ENCODE measurements at places on chromosomes 1 and 21.
A peak's percentile ranks its signal among the peaks of the same experiment; 100 is the strongest.

DNA sequence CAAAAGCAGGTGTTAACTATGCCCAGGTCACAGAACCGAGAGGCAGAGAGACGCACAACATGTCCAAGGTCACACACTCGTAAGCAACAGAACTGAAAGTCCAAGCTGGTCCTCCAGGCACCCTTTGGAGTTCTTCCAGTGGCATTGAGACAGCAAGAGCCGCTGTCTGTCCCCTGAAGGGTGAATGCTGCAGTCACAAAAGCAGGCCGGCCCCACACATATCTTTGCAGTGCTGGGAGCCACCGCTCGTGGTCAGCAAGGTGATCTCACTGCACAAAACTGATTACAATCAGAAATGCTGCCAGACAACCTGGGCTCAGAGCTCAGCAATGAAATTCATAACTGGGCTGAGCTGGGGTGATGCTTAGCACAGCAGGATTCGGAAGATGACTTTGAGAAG, 47.4 kb upstream of the RAB4A start:
- DNase-seq, result no peak

DNA sequence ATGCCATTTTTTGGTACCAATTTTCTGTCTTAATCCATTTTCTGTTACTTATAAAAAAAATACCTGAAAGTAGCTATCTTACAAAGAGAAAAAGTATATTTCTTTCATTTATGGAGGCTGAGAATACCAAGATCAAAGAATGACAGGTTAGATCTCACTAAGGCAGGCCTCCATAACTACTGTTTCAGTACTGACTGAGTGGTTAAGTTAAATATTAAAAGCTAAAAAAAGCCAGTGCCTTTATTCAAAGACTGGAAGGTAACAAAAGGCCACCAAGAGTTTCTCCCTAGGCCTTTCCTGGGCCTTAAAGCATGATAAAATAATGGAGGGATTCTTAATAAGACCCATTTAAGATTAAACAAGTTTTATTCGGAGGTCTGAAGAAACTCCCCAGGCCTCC, 687.7 kb upstream of the ADGRL4 start:
- no peak for DNase-seq

DNA sequence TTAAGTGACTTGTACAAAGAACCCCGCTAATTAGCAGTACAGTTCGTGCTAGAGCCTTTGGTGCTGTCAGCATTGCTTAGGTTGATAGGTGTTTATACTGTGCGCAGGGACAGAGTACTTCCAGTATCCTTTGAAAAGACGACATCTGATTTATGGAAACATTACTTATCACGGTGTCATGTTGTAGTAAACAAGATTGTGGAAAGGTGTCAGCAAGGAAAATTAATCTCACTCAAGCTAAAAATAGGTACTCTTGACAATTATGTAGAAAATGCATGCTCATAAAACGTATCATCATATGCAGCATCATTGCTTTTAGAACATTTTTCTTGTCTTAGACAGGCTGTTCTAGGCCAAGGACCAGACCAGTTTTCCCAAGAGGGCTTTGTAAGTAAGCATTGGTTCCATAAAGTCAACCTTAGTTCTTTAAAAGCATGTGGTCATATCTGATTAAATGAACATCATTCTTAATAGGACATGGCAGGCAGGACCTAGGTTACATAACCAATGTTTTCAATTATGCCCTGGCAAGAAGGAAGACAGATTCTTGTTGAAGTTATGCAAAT, 33.0 kb downstream of the SH3BGR start:
- DNase-seq, result no peak

GRCh38 chr1:230682882-230683610, 30.9 kb downstream of the AGT start:
- DNase-seq, result no peak

GRCh38 chr21:45792682-45793383, 149.3 kb downstream of the PCBP3 start:
- no peak for DNase-seq

DNA sequence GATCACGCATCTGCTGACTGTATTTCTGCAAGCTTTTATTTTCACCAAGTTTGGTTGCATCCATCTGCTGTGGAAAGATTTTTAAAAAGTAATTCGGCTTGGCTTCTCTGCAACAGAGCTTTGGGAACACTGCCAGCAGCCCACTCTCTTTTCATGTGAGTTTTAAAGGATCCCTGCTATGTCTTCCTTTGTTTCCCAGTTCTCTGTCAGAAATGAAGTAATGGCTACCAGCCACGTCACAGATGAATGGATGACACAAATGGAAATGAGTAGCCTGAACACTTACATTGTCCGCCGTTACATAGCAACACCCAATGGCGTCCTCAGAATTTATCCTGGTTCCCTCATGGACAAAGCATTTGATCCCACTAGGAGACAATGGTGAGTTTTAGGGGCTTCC, 80.6 kb upstream of the RAVER2 start:
- DNase-seq, result no peak

DNA sequence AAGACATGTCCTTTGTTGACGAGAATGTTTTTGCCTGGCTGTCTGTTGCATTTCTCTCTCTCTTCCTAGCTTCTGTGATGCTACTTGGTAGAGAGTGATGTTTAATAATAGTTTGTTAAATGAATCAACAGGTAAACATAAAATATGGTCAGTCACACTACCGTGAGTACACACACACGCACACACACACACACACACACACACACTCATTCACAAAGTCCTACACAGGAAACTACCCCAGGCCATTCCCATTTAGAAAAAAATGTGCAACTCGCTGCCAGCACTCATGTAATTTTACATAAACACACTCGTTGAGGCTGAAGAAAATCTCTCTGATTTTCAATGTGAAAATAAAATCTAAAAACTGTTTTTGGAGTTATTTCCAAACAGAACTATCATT, 38.7 kb downstream of the RUNX1 start:
- no peak for DNase-seq

DNA sequence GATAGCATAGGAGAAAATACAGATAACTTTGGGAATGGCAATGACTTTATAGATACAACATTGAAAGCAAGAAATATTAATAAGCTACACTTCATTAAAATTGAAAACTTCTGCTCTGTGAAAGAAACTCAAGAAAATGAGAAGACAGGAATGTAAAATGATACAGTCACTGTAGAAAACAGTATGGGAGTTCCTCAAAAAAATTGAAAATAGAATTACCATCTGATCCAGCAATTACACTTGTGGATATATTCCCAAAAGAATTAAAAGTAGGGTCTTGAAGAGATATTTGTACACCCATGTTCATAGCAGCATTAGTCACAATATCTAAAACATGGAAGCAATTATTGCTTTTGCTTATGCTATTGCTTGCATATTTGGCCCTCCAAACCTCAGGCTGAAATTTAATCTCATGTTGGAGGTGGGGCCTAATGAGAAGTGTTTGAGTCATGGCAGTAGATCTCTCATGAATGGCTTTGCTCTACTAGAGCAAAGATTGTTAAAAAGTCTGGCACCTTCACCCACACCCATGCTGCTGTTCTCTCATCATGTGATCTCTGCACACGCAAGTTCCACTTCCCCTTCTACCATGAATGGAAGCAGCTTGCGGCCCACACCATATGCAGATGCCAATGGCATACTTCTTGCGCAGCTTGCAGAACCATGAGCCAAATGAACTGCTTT, 15.3 kb upstream of the AHCYL1 start:
- no peak for DNase-seq

DNA sequence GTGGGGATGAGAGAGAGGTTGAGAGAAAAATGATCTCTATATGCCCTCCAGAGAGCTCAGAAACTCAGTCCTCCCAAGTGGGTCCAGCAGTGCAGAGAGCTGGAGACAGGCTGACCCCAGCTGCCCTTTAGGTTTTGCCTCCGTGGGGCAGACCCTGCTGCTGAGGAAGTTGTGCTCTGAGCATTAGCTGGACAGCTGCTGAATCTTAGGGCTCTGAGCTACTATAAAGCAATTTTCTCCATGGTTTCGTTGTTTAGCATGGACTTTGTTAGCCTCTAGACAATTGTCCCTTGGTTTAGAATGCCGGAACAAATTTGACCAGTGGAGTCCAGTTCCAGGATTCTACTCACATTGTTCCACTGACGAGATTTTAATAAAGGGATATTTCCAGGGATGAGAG, 22.1 kb downstream of the BATF3 start:
- no peak for DNase-seq

DNA sequence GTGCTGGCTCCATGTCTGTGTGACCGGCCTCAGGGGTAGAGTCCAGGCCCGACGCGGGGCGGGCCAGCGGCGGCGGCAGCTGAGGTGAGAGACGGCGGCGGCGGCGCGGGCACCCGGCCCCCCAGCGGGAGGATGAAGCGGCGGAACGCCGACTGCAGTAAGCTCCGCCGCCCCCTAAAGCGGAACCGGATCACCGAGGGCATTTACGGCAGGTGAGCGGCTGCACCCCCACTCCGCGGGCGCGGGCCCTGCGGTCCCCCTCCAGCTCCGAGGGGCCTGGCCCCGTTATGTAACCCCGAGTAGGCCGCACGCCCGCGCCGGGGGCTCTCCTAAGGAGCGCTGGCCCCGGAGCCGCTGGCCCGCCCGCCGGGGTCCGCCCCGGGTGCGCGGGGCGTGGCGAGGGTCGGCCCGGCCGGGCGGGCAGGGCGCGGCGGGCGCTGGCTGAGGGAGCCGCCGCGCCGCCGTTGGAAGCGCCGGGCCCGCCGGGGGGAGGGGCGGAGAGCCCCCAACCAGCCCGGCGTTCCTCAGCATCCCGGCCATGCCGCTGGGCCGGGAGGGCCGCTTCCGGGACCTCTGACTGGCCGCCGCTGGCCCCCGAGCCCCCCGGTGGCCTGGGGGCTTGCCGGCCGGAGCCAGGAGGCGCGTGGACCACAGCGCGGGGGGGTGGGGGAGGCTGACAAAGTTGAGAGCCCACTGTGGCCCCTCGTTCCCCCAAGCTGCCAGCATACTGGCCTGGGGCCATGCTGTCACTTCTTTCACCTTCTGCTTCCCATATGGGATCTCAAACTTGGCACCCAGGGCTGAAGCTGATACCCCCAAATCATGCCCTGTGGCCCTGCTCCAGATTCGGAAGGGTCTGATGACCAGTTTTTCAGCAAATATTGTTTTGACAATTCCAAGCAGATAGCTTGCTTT, 527 bp downstream of the MACO1 start:
- DNase-seq, result no peak

GRCh38 chr1:179856296-179856695, 21.3 kb downstream of the TOR1AIP2 start:
- DNase-seq, result no peak

- DNase-seq, result no peak
Observed at GRCh38 chr1:39542924-39543323, 33.7 kb downstream of the PABPC4 start.

DNA sequence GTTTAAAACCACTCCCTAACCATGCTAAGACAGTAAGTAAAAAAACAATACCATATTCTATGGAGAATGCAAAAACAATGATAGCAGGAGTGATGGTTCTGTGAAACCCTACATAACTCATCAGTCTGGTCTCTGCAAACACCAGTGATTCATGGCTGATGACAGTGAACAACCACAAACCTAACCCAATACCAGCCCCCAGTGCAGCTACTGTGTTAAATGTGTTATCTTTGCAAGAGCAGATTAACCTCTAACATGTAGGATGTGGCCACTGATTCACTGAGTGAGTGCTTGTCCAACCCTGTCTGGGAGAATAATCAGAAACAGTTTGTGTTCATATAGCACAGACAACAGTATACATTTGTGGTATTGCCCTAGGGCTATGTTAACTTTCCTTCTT, 100.2 kb upstream of the COG2 start:
- no peak for DNase-seq

GRCh38 chr1:3003941-3004270, 17.4 kb upstream of the ACTRT2 start:
- no peak for DNase-seq

GRCh38 chr21:33937931-33938339, 22.3 kb upstream of the ATP5PO start:
- DNase-seq, result peak; percentile 75

GRCh38 chr1:178629252-178630154, 95.5 kb upstream of the RALGPS2 start:
- DNase-seq, result peak; percentile 8

DNA sequence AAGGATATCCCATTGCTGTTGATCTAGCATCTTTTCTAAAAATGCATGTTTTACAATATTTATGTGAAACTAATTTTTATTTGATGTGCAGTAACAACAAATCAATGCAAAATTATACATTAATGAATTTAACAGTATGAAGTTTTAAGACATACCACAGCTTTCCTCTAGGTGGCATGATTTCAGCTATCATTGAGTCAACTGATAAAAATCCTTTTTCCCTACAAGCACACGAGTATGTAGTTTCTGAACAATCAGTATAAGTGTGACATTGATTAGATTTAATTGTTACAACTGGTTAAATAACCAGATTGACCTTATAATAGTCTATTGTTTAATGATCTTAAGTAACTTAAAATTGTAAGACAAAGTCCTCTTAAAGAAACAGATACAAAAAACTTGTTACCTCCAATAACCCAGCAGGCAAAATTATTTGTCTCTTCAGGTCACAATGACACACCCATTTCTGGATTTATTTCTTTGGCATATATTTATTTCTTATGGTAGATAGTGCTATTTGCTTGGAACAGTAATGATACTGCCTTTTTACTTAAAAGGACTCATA, 5.8 kb upstream of the TGFB2 start:
- peak; percentile 25 for DNase-seq

DNA sequence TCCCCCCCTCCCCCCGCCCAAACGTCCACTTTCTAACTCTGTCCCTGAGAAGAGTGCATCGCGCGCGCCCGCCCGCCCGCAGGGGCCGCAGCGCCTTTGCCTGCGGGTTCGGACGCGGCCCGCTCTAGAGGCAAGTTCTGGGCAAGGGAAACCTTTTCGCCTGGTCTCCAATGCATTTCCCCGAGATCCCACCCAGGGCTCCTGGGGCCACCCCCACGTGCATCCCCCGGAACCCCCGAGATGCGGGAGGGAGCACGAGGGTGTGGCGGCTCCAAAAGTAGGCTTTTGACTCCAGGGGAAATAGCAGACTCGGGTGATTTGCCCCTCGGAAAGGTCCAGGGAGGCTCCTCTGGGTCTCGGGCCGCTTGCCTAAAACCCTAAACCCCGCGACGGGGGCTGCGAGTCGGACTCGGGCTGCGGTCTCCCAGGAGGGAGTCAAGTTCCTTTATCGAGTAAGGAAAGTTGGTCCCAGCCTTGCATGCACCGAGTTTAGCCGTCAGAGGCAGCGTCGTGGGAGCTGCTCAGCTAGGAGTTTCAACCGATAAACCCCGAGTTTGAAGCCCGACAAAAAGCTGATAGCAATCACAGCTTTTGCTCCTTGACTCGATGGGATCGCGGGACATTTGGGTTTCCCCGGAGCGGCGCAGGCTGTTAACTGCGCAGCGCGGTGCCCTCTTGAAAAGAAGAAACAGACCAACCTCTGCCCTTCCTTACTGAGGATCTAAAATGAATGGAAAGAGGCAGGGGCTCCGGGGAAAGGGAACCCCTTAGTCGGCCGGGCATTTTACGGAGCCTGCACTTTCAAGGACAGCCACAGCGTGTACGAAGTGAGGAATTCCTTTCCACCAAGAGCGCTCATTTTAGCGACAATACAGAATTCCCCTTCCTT, 158.1 kb downstream of the RUNX1 start:
- DNase-seq, result no peak

- no peak for DNase-seq
Observed at GRCh38 chr1:200299571-200299970, 110.3 kb downstream of the ZNF281 start.

- DNase-seq, result peak; percentile 21
Observed at GRCh38 chr1:172826096-172826741, 167.3 kb downstream of the FASLG start.
